ENCODE measurements at places on chromosomes 1 and 21.

GRCh38 chr1:110151175-110151669 lies 928 bp downstream of the SLC6A17 start:
- DNase-seq, result no peak

DNA sequence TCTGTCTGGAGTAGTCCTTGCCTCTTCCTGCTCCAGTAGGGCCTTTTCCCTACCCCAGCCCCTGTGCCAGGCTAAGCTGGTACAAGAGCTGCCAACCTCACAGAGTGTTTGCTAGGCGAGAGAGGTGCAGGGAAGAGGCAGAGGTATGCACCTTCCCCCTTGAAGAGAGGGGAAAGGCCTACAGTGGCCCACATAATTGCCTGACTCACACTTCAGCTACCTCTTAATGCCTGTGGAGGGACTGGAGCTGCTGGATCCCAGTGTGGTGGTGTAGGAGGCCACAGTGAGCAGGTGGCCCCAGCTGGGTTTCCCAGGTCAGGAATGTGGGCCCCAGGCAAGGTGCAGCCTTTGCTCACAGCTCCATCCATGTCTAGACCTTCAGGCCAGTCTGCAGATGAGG lies 3.3 kb upstream of the CCDC28B start:
- DNase-seq, result no peak

DNA sequence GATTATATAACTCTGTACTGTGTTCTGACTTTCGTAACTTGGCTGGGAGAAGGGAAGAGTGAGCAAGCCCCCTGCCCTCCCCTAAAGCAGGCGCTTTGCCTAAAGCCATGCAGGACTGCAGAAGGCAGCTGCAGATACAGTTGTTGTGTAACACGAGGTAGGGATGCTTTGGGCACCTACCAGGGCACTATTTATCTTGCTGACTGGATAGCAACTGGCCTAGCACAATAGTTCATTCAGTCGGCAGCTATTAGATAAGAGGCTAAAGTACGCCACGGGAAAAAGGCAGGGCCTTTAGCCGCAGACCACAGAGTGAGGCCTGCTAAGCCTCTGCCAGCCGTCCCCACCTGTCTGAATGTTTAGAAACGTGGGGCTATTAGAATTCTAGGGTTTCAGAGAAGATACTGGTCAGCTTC lies 80.9 kb downstream of the TTC3 start:
- DNase-seq, result no peak

- DNase-seq, result no peak
Measured at GRCh38 chr1:33391343-33392078, 39.4 kb downstream of the PHC2 start.

- no peak for DNase-seq
Measured at GRCh38 chr1:156654700-156655099, 12.8 kb downstream of the BCAN start.

Data from cerebellar cortex (tissue), 1 donor.